ENCODE measurements at places on chromosomes 6 and 20.

DNA sequence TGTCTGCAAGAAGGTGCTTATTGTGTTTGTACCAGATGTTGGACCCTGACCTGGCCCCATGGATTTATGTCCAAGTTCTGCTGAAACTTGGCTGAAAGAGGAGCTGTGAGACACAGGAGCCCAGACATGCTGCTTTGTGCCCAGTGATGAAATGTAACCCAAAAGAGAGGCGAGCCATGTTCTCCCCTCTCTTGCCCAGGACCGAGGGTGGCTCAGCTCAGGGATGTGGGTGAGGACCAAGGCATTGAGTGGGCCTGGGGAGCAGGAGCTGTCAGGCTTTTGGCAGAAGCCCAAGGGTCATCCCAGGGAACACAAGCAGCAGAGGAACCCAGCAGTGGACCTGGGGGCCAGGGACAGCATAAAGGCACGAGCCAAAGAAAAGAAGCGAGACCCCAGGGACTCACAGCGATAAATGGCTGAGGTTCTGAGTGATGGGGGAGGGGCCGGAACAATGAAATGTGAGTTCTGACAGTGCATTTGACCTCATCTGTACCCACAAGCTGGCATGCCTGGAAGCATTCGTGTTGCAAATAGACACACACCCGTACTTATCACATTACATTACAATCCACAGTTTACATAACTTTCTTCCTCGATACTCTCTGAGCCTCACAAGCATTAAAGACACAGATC is 363.4 kb upstream of the JARID2 start:
- no peak for DNase-seq

DNA sequence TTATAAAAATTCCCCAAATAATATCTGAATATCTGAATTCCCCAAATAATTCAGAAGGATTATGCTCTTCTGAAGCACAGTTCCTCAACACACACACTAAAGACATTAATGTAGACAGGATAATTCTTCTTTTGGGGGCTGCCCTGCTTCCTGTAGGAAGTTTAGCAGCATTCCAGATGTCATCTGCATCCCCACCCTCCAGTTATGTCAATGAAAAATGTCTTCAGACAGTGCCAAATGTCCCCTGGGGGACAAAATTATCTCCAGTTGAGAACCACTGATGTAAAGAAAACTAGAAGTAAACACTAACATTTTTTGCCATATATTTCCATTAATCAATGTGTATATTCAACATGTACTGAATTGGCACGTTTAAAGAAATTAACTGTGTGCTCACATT is 25.9 kb upstream of the NAA20 start:
- DNase-seq = no peak

DNA sequence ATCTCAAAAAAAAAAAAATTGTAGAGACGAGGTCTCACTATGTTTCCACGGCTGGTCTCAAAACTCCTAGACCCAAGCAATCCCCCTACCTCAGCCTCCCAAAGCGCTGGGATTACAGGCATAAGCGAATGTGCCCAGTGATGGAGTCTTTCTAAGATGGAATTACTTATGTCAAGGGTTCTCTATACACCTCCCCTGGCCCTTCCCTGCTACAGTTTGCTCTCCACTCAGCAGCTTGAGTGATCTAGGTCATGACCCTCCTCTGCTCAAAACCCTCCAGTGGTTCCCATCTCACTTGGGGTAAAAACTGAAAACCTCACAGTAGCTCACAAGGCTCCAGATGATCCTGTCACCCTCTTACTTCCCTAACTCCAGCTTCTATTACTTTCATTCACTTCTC is 1.8 kb upstream of the DNPH1 start:
- DNase-seq = no peak

- DNase-seq = no peak
These were observed 54.2 kb downstream of the DSTN start for GRCh38 chr20:17624070-17624469.

DNA sequence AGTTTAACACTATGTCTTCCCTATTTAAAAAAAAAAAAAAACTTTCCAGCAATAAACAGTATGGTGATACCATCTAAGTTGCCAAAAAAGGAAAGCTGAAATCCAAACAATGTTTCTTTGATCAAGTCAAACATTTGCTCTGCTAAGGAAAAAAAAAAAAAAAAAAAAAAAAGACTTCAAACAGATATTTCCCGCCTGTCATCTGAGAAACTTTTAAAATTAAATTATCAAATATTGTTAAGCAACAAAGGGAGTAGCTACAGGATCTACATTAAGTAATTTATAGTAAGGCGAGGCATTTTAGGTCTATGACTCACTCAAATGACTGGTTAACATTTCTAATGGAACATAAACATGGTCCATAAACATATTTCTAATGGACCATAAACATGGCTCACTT is 121.2 kb downstream of the DST start:
- no peak for DNase-seq

- DNase-seq = no peak
These were observed 435 bp downstream of the KIFC1 start for GRCh38 chr6:33391922-33392594.

DNA sequence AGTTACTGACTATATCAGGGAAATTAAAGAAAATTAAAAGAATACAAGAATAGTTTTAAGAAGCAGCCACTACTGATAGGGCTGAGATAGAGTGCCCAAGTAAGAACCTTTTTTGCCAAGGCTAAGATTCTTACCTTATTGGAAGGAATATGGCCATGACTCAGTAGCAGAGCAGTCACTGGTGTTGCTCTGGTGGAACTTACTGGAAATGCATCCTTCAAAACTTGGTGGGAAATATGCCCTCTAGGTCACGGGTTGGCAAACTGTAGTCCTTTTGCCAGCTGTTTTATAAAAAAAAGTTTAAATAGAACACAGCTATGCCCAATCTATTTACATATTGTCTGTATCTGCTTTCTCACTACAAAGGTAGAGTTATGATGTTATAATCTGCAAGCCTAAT is 6.0 kb downstream of the HSF2 start:
- no peak for DNase-seq

GRCh38 chr20:4406627-4407026 is 315.1 kb upstream of the PRND start:
- DNase-seq = no peak

DNA sequence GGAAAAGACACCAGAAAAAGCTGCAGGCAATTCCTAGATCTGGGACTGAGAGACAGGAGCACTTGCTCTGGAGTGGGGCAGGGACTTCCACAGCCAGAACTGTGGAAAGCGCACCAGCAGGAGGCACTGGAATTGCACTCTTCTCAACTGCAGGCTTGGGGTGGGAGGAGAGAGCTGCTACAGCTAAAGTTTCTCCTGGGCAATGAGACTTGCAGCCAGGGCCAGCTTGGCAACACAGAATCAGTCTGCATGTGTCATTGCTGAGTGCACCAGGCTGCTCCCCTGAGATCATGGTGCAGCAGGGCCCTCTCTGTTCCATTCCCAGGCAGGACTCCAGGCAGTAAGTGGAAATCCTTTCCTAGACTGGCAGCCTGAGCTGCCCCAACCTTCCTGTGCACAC is 145.8 kb downstream of the INSM1 start:
- DNase-seq = no peak

DNA sequence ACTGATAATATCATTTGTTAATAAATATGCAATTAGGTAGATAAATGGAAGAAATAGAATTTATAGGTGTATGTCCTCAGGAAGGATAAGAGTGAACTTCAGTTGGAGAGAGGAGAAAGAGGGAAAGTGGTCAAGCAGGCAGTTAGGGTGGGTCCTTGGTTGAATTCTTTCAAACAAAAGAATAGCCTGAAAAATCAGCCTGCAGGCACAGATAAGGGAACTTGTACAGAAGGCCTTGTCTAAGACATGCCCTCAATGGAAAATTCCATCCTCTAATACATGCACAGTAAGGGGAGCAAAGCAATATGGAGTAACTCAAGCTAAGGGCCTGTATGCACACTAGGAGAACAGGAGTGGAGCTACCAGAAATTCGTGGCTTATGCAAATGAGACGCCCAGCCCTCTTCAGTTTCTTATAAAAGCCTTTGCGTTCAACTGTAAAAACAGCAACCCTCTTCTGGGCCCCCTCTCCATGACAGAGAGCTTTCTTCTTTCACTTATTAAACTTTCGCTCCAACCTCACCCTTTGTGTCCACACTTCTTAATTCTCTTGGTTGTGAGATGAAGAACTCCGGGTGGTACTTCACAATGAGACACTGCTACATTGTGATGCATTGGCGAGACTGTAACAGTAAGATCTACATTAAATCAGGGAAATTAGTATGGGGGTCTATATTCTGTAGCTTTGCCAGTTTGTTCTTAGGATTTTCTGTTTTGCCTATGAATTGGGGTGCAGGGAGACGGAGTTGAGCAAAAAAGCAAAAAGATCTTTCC is 147.0 kb downstream of the HS3ST5 start:
- DNase-seq = no peak

DNA sequence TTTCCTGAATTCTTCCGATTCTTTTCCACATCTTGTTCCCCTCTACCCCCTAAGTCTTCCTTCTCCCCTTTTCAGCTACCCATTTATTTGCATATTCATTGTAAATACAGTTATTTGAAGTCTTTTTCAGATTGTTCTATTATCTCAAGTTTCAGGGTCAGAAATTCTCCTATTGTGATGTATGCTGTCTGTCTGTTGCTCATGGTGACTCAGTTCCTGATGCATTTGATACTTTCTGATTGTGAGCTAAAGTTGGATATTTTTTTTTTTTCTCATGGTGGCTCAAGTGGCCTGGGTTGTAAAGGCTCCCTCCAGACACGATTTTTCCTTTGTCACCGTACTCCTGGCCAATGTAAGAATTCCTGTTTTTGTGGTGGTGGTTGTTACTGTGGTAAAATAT is 4.9 kb upstream of the PI16 start:
- no peak for DNase-seq

DNA sequence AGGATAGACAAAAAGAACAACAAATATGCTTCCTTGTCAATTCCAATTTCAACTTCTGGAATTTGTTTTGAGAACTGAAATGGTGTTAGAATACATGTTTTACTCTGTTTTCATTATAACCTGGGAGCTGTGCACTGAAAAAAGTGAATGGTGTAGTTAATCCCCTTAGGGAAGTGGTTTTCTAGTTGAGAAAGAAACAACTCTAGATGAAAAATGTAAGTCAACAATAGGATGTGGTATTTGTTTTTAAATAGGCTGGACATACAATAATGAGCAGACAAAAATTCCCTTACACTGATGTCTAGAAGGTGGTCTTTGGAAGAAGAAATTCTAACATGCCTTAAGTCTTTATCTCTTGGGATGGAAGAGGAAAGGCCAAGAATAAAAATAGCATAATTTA is 59.9 kb upstream of the TINAG start:
- no peak for DNase-seq

DNA sequence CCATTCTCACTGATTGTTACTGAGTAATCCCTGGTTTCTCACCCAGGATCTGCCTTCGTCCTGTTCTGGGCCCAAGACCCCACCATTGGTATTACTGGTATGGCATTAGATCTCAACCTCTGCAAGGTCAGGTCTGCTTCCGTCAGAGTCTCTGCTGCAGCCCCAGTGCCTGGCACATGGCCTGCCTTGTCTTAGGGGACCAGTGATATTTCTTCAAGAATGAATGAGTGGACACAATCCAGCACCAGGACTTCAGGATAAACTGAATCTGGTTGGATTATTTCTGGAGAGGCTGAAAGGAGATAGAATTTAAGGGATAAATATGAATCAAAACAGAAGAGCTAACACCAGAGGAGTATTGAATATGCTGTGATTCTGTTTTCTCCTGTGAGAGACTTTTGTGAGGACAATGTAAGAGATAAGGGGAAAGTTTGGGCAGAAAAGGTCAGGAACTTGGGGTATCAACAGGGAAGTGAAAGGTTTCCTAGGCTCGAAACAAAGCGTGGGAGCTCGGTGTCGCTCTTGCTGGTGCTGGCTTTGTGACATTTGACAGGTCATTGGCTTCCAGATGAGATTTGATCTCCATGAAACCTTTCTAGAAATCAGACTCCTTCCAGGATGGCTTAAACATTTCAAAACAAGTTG is 53.9 kb downstream of the OSTM1 start:
- DNase-seq = no peak

- no peak for DNase-seq
These were observed 110.5 kb downstream of the HAO1 start for GRCh38 chr20:7829776-7830175.

DNA sequence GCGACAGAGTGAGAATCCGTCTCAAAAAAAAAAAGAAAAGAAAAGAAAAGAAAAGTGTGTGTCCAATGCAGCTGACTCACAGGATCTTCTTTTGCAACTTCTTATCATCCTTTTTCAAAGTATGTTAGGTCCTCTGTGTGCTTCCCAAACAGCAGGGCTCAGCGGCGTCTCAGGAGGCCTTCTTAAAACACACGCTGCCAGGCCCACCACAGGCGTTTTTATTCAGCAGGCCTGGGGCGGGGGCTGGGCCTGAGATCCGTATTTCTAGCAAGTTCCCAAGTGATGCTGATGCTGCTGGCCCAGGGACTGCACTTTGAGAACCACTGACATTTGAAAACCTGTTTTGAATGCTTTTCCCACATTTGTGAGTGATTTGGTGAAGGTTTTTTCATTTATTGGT is 57.1 kb downstream of the PSMG4 start:
- DNase-seq = no peak

DNA sequence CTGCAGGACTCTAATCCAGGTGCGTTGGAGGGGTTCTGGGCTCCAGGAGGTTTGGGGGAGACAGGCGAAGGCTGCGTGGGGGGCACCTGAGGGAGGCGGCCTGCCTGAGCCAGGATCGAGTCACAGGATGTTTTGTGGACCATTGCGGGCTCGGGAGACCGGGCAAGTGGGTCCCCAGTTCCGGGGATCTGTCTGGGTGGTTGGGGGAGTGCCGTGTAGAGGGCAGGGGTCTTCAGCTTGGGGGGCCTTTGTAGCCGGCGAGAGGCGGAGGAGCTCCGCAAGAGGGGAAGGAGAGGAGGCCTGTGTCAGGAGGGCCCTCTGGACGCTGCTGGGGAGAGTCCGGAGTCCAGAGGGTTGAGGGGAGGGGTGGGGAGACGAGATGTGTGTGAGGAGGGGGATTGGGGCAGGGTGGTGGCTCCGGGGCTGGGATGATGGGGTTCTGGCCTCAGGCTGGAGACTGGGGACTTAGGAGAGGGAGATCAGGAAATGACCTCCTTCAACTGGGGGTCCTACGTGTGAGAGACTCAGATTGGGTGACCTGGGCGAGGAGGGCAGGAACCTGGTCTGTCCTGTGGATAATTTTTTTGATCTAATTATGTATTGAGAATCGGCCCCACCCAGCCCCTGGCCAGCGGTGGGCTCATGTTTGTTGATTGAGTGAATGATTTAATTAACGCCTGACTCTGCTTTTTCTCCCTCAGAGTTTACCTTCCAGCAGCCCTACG is 505 bp downstream of the SNAI1 start:
- no peak for DNase-seq

- no peak for DNase-seq
These were observed 37.7 kb downstream of the FRK start for GRCh38 chr6:116022841-116023445.

DNA sequence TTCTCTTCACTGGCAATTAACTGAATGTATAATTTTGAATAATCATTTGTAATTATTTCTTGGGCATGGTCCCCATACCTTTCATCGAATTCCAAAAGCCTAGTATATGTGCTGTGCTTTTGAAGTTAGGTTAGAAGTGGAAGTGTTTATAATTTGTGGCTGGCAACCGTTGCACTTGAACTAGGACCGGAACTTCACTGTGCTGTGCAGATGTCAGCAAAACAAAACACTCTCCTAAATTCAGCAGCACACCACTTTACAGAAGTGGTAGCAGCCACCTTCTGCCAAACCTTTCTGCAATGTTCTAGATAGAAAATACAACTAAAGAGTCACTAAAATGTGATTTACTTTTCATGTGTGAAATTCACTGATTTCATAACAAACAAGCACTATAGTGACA is 111.9 kb downstream of the FAM83B start:
- no peak for DNase-seq

GRCh38 chr6:25486550-25486949 is 165.5 kb upstream of the SCGN start:
- no peak for DNase-seq

All from T-helper 1 cell (primary cell).